NAMALWA (cell line): ENCODE measurements at places on chromosomes 4 and X.

DNA sequence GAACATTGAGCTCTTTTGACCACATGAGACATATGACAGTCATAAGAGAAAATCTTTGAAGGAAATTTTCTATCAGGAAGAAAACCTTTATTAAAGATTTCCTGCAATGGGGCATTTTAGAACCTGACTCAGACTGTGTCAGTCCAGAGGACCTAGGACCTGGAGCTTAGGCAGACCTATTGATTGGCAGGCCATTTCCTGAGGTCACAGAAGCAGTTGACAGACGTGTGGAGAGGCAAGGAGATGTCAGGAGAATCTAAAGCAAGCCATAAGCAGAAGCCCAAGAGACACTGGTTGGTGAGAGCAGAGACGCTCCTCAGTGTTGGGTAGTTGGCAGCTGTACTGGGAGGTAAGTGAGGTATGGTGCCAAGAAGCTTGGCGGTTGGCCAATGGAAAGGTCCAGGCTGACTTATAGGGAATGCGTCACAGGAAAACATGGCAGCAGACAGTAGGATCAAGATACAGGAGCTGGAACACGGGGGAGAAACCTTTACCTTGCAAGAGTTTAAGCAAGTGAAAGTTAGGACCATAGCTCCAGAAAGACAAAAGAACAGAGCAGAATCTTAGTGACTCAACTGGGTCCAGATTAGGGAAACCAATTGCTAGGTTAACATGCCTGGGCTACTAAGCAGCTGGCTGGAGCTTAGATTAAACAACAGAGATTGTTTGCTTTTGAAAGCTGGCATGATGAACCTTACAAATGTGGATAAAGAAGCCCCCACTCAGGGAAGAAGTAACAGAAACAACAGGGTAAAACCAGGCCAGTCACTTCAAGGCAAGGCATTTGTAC is 18.6 kb downstream of the PALLD start:
- DNase-seq: no peak

DNA sequence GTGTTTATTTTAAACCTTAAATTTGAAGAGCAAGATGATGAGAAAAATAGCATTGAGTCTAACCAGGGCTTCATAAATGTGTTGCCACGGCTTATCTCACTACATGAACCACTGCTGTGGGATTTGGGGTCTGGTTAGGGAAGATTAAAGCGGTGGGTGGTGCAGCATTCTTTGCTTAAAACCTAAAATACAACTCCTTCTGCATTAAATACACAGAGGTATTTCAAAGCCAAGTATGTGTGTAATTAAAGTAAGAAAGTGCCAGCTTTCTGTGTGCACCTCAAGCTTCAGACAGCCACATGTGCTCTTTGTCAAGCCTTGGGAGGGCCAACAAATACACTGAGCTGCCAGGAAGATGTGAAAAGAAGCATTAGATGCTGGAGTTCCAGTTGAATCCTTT is 128.0 kb downstream of the CPE start:
- no peak for DNase-seq

GRCh38 chr4:11130195-11130970 is 298.3 kb downstream of the HS3ST1 start:
- DNase-seq: no peak

- no peak for DNase-seq
Measured at GRCh38 chr4:56674984-56675383, 6.1 kb downstream of the HOPX start.

DNA sequence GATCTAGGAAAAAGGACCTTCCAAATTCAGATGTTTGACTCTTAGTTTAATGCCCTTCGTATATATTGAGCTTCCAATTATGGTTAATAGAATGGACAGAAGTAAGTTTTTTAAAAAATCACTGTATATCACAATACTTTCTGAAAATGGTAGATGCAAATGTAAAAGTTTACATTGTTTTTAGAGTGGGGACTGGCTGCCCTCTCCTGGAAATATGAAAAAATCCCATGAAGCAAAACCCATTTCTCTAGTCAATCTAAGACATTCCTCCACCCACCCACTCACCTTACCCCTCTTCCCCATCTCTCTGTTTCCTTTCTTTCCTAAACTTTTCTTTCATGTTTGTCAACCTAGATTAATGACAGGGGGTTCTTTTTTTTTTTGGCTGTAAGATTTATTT is 134.5 kb downstream of the ARHGAP6 start:
- DNase-seq: peak; percentile 7

DNA sequence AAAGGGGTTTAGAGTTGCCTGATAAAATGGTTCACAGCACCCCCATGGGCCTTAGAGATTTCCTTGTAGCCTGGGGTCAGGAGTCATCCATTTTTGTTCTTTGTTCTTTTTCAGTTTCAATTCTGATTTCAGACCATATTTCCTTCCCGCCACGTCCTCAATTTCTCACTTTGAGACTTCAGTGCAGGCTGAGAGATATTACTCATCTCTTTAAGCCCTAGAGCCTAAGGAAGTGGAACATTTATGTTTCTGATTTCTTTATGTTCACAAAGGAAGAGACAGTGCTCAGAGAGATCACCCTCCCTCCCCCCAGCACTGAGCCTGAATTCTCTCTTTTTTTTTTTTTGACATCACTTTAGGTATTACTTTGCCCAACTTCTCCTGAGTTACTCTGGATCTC is 56.3 kb downstream of the MSN start:
- DNase-seq: no peak

DNA sequence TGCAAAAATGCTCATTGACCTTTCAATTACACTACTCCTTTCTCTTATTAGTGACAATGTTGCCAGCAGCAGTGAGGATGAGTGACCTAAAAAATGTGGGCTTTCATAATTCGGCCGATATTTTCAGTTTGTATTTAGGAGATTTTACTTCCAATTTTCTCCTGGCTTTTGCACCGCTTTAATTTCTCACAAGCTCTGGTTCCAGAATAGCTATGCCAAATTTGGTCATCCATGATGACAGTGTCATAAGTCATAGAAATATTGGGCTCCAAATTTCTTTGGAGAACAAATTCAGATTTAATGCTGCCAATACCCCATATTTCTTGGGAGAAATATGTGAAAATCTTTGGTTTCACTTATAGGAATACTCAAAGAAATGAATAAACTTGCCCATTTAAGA is 187.7 kb upstream of the HCCS start:
- no peak for DNase-seq

- no peak for DNase-seq
Measured at GRCh38 chr4:106967892-106968291, 68.2 kb downstream of the DKK2 start.
